ENCODE measurements at places on chromosomes 2 and 18. TPM values are rescaled to one million over a fixed set of nuclear protein-coding genes. Genes with fewer than 3 reads are reported as not detected.

- DNase-seq: no peak
These were observed 380.3 kb downstream of the NYAP2 start for GRCh38 chr2:225779829-225780228.

DNA sequence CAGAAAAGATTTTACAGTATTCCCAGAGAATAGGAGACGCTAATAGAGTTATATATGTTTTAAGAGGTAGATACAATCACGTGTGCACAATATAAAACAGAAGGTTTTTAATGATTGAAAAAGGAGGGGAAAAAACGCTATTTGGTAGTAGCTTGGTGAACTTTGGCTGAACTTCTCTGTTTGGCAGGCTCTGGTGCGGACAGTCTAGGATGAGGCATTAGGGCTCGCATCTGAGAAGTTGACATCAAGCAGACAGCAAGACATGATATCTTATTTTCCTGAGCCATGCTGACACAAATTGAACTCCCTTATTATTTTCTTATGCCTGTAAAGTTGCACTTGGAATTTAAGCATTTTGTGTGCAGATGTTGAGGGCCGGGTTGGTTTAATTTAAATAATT, 176.6 kb downstream of the EN1 start:
- DNase-seq: no peak

GRCh38 chr2:200828104-200828503, 16.4 kb downstream of the BZW1 start:
- no peak for DNase-seq

DNA sequence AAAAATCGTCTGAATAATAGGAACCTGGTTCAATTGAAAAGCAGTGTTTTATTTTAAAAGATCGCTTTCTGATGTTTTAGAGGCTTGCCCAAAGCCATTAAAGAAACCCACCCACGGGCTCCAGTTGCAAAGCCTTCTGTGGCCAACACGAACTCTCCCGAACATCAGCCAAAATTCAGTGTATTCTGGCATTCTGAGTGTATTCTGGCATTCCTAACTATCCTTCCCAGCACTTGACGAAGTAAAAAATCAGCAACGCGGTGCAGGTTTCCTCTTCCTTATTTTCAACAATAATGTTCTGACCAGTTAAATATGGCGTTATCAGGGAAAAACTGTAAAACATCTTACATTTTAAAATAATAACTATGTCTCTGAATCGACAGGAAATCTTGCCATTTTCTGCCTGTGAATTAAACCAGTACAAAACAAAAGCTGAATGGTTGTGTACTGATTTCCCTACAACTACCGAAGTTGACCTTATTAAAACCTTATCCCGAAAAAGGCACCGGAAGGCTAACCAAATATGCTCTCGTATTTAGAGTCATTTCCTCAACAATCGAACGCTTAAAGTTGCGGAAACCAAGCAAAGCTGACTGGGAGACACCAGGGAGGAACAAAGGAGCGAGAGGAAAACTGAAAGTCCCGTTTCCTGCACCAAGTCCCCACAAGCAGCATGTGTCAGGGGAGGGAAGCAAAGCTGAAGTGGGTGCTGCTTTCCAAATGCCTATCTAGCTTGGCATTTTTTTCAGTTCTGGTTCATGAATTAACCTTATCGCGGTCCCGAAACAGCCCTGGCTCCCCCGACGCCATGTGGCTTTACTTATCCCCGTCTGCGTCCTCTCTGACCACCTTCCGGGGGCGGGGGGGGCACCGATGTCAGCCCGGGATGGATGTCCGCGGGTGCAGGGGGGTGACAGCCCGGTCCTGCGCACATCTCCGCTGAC, 44.3 kb downstream of the ZNF516 start:
- peak; percentile 80 for DNase-seq

DNA sequence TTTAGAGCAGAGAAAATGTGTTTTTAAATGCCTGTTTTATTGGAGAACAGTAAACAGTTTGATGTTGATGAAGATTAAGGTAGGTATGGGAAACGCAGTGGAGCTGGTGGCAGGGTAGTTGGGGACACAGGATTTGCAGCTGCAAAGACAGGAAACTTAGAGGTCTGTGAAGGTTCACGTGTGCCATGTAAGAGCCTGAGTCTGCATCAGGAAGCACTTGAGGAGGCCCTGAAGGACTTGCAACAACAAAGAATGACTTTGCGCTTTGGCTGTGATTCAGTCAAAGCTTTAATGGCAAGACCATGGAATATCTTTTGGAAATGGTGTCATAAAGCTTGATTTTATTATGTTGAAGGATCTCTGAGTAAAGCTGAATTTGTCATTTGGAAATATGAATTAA, 347.6 kb upstream of the KCNJ3 start:
- no peak for DNase-seq

DNA sequence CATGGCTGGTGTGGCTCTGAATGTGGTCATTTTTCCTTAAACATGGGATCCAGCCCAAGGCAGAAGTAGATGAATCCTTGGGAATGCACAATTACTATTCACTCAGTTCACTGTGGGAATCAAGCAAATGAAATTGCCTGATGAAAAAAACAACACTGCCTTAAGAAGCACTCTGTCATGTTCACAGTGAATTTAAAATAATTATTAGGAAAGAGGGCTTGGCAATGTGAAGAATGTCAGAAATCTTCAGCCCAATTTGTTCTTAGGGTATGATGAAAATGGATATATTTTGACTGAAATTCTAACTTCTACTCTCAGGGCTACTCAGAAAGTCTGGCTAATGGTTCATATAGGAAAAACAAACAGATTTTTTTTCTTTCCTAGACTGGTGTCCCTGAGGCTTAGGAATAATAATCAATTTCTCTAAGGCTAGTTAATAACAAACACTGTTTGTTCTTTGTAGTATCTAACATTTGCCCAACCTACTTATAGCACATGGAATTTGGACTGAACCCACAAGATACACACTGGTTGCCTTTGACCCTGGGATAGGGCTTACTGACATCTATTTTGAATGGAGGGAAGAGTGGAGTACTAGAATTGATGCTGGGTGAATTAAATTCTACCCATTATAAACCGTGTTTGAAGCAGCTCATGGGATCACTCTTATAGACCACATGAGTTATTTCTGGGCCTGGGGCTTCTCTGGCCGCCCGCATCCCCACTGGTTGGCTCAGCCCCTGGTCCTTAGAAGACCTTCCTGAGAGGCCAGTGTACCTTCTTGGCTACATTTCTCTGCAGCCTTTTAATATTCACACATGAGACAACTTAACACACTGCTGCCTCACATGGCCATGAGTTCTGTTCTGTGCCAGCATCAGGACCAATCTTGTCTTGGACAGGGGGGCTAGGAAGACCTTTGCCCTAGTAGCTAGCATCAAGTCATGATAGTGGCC, 8.3 kb upstream of the MRPL33 start:
- no peak for DNase-seq

DNA sequence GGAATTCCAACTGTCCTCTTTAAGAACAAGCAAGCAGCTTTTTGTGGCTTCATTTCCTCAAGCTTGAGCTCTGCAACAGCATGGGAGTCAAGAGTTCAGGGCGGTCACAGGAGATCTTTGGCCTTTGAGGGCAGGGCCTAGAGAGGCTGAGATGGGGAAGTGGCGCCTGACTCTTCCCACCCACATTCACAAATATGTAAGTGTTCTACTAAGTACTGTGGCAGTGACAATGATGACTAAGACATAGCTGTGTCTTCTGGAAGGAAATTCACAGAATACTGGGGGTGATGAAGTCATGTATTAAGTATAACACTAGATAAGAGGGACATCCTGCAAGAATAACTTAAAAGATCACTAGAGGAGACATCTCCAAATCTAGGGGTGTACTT, 15.0 kb downstream of the RND3 start:
- no peak for DNase-seq

DNA sequence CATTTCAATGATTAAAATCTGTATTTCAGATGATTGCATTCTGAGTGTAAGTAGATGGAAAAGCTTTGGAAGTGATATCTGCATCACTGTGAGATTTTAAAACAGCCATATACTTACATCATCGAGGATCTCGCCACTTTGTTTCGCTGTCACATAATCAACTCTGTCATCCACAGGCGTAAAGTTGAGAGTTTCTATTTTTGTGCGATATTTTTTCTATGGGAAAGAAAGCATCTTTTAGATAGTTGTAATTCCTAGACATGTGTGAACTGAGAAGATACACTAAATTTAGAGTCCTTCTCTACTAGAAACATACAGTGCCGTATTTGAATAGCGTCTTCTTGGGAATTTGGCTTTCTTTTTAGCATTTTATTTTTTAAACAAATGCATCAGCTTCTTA, 158.8 kb downstream of the RIF1 start:
- DNase-seq: no peak

- no peak for DNase-seq
These were observed 267.6 kb downstream of the RND3 start for GRCh38 chr2:150219861-150220260.

- peak; percentile 64 for DNase-seq
These were observed at the start of gene HMSD for GRCh38 chr18:63949068-63949737. Gene HMSD (plus strand): TSS chr18:63949301. CDS start chr18:63953456, 4,155 bp downstream.

DNA sequence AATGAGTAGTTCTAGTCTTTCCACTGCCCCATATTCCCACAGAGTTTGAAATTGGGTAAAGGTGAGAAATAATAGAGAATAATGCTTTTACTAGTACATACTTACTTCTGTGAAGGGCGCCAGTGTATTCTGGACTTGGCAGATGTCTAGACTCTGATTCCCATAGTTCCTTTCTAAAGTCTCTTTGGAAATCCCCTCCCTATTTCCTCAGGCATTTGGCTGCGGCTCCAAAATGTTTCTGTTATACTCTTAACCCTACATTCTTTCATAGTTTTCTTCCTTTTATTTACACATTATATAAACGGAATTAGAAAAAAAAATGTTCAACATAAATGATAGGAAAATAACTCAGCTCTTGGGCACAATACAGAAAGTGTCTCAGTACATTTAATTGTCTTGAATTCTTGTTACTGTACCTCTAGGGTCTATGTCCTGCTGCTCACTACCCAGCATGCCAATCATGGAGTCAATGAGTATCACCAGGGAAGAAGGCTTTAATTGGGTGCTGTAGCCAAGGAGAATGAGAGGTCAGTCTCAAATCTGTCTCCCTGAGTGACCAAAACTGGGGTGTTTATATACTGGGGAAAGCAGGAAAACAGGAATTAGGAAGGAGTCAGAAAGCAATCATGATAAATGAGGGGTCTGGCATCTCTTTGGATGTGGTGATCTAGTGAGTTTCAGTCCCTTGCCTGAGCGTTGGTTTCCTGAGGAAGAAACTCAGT, 147.8 kb upstream of the MMADHC start:
- peak; percentile 50 for DNase-seq

DNA sequence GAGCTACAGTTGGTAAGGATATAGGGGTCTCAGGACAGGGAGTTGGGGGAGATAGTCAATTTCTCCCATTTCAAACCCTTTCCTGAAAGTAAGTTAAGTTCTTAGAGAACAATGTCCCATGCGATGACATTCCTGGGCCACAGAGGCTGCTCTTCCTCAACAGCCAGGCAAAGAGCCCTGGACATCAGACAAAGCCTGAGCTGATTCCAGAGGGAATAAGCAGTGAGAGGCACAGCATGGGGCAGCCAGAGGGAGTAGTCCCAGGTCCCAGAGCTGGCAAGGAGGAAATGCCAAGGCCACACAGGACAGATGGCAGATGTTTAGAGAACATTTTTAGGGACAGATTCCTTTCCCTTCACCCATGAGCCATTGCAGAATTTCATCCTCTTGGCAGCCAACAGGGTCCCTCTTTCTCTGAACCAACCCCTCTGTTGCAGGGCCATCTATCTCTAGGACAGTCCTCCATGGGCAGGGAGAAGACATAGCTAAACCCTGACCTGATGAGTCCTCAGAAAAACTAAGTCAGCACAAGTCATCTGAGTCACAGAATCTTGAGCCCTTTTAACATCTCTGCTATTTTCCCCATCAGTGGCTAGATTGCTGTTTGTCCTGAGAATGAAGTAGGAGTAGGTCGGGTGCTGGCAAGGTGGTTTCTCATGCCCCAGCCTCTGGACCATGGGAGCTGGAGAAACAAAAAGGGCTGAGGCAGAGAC, 81.6 kb upstream of the STPG4 start:
- DNase-seq: no peak

GRCh38 chr2:41405441-41405840, 642.4 kb upstream of the PKDCC start:
- DNase-seq: no peak

DNA sequence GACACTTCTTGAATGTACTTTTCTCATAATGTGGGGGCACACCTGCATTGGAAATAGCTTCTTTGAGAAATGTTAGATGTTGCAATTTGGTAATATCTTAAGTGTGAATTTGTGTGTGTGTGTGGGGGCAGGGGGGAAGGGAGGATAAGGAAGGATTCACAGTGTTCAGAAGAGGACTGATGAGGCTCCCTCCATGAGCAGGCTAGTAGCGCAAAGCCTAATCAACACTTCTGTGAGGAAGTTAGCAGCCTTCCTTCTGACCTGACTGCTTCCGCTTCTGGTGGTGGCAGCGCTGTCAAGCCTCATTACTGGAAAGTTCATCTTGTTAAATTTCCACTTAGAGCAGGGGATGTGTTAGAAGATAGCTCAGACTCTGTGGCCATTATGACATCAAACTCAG, 295.4 kb upstream of the SPRED2 start:
- DNase-seq: no peak

DNA sequence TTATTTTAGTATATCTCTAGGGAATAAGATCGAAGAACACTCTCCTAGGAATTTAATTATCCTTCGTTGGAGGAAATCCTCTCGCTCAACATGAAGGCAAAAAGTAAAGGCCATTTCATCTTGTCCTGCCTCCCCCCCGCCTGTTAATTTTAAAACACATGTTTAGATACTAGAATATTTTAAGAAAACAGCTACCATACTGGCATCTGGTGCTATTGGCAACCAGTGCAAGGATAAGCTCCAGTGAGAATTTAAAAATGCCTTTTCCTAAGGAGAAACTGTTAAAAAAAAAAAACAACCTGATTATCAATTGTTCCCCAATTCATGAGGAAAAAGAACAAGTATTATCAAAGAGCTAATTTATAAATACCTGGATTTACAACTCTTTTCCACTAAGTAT, 864.7 kb downstream of the NRXN1 start:
- DNase-seq: no peak

- no peak for DNase-seq
These were observed 16.8 kb upstream of the TMEM131 start for GRCh38 chr2:98012561-98012991.

DNA sequence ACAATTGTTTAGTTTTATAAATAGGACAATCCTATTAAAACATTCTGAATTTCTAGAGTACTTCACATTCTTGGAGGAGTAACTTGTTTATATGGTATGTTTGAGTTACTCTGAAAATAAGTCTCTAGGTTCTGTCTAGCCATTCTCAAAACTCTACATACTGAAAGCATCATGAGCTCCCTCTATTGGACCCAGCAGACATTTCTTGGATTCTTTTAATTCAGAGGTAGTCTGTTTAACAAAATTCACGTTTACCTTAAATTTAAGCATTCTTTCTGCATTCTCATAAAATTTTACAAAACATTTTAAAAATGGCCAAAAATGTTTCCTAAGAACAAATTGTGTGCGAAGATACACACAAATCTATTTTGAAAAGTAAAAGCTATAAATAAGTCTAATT, 15.3 kb downstream of the SP9 start:
- DNase-seq: peak; percentile 22

The GAREM1 gene
- polyA plus RNA-seq: 7.0 TPM

The HJURP gene
- polyA plus RNA-seq: not detected

The SPATS2L gene
- polyA plus RNA-seq: 86.1 TPM

The SEMA4F gene
- polyA plus RNA-seq: 5.2 TPM

The MRO gene
- 6.9 TPM for polyA plus RNA-seq

The WNT6 gene
- 0.75 TPM for polyA plus RNA-seq

Data from kidney (tissue), 22 donors.